Psoas muscle (tissue), 8 donors: ENCODE measurements at places on chromosomes 6 and 20. TPM values are rescaled to one million over a fixed set of nuclear protein-coding genes. Genes with fewer than 3 reads are reported as not detected.

- no peak for DNase-seq
- peaks cover 52% of the 10 kb centered on the region for H3K36me3 ChIP-seq
- H3K27ac ChIP-seq, result no peak overlapping the region
- H3K27me3 ChIP-seq, result no peaks in the 10 kb centered on the region
Measured at GRCh38 chr6:144749263-144749662, 464.1 kb downstream of the UTRN start.

DNA sequence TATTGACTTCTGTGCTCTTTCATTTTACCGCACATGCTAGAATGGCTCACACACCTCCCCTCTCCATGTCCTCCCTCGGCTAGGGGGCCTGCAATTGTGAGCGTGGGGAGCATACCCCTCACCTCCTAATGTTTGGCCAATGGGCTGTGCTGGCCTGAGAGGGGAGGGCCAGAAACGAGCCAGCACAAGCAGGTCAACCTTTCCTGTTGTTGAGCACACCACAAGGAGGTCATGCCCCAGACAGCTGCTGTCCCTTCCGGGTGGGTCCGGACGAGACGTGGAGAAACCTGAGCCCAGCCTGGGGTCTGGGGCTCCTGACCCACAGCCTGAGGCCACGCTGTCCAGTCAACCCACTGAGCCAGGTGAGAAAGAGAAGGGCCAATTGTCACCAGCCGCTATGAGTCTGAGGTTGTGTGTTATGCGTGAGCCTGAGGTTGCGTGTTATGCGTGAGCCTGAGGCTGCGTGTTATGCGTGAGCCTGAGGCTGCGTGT lies 77.4 kb downstream of the TTLL2 start:
- peaks cover 13% of the 10 kb centered on the region for H3K27me3 ChIP-seq
- H3K4me3 ChIP-seq, result no peak overlapping the region
- H3K4me1 ChIP-seq, result no peaks in the 10 kb centered on the region
- DNase-seq, result no peak
- no peak overlapping the region for H3K27ac ChIP-seq

- H3K36me3 ChIP-seq, result no peaks in the 10 kb centered on the region
- H3K4me1 ChIP-seq, result peaks cover 11% of the 10 kb centered on the region
- no peaks in the 10 kb centered on the region for H3K27me3 ChIP-seq
- no peak for DNase-seq
Measured at GRCh38 chr6:72850469-72850868, 228.6 kb downstream of the KCNQ5 start.

DNA sequence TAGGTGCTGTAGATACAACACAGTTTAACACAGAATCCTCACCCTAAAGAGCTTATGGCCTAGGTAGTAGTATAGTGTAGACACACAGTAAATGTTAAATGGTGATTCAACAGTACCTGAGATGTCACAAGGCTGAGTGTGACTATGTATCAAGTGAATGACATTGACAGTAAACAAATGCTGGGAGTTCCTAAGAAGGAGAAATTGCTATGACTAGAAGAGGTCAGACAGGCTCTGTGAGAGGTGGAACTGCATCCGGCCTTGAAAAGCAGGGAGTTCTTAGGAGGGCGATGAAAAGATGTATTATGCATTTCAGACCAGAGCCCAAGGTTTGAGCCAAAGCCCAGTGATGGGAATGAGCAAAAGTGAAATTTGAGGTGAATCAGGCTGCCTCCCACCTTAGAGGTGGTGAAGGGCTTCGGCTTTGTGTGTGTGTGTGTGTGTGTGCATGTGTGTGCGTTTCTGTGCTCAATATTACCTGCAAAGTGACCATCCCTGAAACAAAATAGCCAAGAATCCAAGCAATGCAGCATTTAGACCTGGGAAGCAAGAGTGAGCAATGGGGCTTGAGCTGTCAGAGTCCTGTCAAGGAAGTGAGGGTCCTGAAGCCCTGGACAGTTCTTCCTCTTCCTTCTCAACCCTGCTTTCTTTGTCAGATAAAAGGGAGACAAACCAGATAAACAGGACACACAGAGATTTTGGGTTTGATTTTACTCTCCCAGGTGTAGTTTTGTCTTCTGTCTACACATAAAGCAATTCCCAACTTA lies 32.3 kb upstream of the CITED2 start:
- H3K36me3 ChIP-seq, result no peaks in the 10 kb centered on the region
- no peak for DNase-seq
- H3K27ac ChIP-seq, result no peak overlapping the region
- H3K4me3 ChIP-seq, result no peak overlapping the region
- no peaks in the 10 kb centered on the region for H3K27me3 ChIP-seq

The HLA-DRB5 gene
- polyA plus RNA-seq, result 1.2 TPM
